NCI-H1436 treated with DMSO at 0.1 percent for 48 hours (cell line): ENCODE measurements at places on chromosomes 1 and 21.

GRCh38 chr1:41915786-41916571, 2.7 kb downstream of the HIVEP3 start:
- no peak for DNase-seq

DNA sequence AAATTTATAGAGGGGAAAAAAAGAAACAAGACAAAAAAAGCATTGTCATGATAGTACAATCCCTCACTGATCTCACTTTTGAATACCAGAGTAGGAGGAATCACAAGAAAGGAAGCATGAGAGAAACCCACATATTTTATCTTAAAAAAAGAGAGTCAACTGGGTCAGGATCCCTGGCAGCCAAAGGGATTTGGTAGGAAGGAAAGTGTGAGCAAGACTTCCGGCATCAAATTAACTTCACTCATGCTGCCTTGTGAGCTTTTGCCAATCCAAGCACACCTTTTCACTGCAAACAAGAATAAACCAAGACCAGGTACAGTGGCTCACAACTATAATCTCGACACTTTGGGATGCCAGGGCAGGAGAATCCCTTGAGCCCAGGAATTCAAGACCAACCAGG, 53.1 kb downstream of the SLC9C2 start:
- no peak for DNase-seq

GRCh38 chr1:226551299-226551698, 2.7 kb downstream of the STUM start:
- DNase-seq: no peak

DNA sequence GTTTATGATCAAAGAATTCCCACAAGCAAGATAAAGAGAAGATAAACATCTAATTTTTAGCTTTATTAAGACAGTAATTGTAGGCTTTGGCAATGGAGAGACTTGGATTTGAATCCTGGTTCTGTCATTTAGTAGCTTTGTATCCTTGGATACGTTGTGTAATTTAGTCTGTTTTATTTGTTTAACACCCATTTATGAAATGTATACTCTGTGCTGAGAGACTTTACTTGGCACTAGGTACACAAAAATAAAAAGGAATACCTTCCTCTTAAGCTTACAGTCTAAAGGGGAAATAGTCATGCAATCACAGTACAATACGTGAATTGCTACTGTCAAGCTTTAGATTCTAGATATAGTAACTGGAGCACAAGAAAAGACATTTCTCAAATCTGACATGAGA, 23.8 kb downstream of the ZMPSTE24 start:
- DNase-seq: no peak

- no peak for DNase-seq
Observed at GRCh38 chr1:236489710-236490377, 33.9 kb upstream of the LGALS8 start.

GRCh38 chr1:168561989-168562388, 14.4 kb upstream of the XCL1 start:
- no peak for DNase-seq

DNA sequence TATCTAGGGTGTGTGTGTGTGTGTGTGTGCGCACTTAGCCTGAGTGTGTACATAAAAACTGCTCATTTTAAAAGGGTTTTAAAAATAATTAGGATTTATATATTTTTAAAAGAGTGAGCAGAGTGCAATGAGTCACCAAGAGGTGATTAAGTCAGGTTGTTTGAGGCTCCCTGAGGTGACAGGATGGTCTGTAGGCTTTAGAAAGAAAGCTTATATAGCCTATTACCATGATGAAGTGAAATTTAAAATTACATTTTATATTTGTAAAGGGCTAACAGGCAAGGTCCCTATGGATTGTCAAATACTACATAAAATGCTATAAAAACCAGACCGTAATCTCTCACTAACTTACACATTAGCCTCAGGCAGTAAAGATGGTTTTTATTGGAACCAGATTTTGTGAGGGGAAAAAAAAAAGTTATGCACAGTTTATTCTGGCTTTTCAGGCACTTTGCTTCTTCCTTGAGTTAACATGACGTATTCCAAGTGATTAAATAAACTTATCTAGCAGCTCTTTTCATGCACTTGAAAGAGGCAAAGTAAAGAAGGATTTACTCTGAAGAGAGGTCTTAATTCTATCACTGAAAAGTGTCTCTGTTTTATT, 711.7 kb upstream of the PTBP2 start:
- DNase-seq: no peak

GRCh38 chr1:219731771-219732170, 118.9 kb upstream of the ZC3H11B start:
- DNase-seq: no peak

DNA sequence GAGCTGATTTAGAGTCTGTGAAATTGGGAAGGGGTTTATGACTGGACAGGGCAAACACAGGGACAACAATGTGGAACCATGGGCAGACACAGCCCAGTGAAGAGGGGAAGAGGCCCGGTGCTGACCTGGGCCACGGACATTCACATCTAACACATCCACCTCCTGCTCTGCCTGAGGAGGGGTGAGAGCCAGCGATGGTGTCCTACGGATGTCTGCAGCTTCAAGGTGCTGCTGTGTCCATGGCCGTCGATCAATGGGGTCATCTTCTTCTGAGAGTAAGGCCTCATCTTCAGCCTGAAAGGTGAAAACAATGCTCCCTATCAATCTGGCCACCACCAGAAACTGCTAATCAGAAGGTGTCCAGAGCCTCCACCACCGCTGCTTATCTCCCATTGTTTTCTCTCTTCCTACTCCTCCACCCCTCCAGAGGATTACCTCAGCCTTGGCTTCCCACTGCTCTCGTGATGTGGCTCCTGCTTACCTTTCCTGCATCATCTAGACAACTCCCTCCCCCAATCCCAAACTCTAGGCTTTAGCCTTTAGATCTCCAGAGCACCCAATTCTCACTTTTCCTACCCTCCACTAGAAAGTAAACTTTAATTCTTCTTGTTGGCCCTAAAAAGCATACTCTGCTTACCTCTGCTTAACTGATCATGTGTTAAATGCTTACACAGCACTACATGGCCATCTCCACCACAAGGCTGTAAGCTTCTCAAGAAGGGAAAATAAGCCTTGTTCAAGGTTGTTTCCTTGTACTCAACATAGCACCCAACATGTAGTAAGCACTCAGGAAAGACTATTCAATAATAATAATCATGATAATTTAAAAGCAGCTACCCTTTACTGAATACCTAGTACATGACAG, 24.0 kb upstream of the ADAM30 start:
- DNase-seq: no peak

DNA sequence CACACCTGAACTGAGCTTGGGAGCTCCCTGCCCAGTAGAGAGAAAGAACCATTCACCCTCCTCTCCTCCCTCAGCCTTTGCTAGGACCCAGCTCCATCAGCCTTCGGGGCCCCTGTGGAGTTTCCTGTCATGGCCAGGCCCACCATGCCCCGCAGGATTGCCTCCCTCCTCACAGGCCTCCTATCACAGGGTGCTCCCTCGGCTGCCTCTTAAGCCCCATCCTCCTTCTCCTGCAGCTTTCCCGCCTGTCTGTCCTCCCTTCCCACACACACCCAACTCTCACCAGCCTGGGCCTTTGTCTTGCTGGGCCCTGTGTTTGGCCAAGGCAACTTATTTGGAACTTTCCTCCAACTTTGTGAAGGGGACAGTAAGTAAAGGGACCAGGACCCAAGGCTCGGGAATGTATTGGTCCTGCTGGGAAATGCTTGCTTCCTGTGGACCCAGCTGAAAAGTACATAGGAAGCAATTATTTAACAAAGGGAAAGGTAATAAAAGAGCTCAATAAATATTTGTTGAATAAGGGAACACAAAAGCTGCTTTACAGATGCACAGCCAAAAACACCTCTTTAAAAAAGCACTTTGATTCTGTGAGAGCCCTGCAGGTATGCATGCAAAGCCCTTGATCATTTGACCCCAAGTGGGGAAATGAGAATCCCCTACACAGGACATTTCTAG, 31.6 kb upstream of the TENT5C start:
- no peak for DNase-seq

DNA sequence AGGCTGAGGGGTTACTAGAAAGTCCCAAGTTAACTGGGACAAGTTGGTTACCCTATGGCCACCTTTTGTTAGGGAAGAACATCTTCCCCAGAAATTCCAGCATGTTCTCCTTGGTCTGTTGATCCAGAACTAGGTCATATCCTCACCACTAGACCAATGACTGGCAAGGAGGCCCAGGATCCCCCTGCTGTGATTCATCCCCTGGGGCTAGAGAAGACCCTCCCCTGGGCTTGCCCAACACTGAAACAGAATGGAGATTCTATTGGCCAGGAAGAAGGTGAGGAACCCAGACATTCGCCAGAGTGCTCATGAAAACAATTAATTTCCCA, 90.1 kb upstream of the SIM2 start:
- DNase-seq: no peak

GRCh38 chr1:206709772-206710459, 25.2 kb downstream of the MAPKAPK2 start:
- DNase-seq: no peak

GRCh38 chr21:45076245-45076711, 1.9 kb downstream of the ADARB1 start:
- no peak for DNase-seq

DNA sequence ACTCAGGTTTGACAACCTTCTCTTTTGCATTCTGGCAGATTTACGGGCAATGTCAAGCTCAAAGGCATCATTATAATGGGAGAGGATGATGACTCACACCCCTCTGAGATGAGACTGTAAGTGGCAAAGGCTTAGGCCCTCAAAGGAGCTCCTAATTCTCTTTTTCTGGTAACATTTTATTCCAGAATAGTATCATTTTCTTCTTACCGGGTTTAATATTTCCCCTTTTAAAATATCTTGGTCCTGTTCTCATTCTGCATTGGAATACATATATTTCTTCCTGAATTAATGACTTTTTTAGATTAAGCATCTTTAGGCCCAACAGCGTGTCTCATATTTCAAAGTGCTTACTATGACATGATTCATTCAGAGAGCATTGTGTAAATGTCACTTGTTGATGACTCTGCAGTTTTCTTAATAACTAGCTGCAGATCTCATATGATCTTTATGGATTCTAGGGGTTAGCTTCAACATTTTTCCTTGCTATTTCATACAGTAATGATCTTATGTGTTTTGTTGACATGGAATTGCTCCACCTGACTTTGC, 1.7 kb downstream of the PITHD1 start:
- DNase-seq: no peak

GRCh38 chr1:172398193-172398592, 22.3 kb upstream of the C1orf105 start:
- DNase-seq: no peak

DNA sequence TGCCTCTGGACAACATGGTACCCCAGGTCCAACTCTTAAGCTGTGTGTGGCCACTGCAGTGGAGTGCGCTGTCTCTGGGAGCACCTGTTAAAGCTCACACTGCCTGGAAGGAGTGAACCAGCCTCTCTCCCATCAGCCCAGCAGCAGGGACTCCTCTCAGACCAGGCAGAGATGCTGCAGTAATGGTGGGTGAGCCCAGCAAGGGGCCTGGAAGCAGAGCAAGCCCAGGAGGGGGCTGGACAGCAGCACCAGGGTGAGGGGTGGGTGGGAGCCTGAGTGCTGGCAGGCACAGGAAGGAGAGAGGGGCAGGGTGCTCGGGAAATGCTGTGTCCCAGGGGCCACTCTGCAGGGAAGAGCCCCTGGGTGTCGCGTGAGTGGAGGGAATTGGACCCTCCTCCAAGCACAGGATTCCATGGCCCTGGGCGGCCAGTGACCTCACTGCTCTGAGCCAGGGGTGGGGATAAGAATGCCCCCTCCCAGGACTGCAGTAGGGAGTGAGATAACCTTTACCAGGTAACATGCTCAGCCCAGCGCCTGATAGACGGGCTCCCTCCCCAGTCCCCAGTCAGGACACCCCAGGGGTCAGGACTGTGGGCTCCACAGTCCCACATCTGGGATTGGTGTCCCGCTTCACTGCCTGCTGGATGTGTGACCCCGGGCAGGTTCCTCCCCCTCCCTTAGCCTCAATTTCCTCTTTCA, 313.1 kb downstream of the MATN1 start:
- DNase-seq: no peak

DNA sequence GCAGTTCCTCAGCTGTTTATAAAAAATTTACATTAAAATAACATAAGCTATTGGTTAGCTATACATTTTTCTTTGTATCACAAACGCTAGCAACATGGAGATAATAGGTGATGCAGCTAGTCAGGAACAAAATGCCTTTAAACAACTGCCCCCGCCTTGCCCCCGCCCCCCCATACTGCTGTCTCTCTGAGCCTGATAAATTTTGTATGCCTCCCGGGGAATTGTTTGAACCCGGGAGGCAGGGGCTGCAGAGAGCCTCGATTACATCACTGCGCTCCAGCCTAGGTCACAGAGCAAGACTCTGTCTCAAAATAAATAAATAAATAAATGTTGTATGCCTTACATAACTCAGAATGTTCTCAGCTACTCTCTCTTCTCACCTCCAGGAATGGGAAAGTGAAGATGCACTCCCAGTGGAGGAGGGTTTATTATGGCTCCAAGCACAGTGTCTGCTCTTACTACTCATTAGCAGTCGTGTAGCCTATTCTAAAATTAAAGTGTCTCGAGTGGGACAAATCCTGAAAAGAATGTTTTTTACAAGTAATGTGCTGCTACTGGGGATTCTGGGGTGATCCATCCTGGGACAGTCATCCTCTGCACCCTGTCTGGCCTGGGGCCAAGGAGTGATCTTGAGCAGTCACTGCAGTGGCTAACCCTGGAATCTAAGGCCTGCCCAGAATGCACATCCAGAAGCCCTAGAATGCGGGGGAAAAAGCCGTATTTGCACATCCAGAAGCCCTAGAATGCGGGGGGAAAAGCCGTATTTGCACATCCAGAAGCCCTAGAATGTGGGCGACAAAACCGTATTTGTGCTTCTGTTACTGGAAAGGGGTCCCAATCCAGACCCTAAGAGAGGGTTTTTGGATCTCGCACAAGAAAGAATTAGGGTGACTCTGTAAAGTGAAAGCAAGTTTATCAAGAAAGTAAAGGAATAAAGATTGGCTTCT, 39.4 kb upstream of the ZNF496 start:
- no peak for DNase-seq

DNA sequence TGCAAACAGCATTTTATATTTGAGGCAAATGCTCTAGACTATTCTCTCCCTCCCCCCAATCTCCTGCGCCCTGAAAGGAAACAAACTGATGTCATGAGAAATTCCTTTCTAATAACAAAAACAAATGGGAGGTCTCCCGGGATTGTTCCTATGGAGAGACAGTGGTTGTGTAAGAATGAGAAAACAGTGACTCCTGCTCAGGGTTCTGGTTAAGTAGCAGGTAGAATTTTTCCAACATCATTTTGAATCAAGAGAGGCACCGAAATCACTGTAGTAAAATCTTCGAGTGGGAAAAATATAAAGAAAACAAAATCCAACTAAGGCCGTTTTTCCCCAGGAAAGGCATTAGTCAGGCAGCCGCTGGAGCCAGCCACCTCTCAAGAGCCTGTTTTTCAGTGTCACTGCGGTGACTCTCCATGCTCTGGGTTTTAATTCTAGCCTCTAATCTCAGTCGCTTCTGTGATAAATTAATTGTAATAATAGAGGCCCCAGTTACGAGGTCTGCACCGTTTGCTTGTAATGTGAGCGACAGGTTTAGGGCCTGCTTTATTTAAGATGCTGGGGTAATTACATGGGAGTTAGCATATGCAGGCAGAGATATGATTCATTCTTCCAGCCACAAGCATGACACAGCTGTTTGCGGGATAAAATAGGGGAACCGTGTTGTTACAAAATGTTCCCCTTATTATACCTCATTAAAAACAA, 80.3 kb downstream of the RNF220 start:
- DNase-seq: peak; percentile 11

GRCh38 chr1:198253668-198254067, 96.9 kb downstream of the NEK7 start:
- no peak for DNase-seq

GRCh38 chr1:97553971-97554370, 366.9 kb downstream of the DPYD start:
- DNase-seq: no peak

GRCh38 chr1:17315542-17316130, 7.6 kb downstream of the PADI4 start:
- DNase-seq: no peak
